HT1080 (cell line): ENCODE measurements at places on chromosomes 12 and 14. TPM values are rescaled to one million over a fixed set of nuclear protein-coding genes. Genes with fewer than 3 reads are reported as not detected.

- DNase-seq = peak; percentile 47
Observed at GRCh38 chr14:38138473-38139138, 69.1 kb upstream of the SSTR1 start.

DNA sequence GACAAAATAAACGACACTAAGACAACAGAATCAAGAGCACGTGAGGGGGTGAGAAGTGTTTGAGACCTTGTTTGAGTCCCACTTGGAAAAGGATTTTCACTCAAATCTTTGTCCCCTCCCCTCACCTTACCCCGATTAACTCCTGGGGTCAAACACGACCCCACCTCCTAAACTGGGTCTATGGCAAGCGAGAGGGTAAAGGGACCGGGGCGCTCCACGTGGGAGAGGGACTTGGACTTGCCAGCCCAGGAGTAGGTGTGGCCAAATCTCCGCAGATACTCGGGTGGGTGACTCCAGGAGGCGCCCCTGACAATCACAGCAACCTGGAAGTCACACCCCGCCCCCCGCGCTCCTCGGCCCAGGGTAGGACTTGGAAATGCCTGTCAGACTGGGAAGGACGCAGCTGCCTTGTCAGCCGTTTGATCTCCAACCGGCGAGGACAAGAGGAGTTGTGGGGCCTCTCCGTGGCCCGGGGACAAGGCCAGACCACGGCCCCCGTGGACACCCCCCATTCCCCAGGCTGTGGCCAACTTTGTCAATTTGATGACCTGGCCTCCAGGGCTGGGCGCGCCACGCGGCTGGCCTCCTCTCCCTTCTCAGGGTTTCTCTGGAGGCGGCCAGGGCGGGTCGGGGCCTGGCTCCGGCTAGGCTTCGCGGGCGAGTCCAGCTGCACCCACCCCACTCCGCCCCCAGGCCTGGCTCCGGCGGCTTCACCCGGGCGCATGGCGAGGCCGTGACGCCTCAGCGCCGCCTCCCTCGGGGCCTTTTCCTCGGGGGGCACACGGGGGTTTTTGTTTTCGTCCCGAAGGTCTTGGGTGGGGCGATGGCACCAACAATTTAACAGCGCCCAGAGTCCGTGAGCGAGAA, 1.1 kb upstream of the BCL11B start:
- DNase-seq = no peak

- DNase-seq = no peak
Observed at GRCh38 chr14:75426332-75427125, 1.3 kb upstream of the JDP2 start.

DNA sequence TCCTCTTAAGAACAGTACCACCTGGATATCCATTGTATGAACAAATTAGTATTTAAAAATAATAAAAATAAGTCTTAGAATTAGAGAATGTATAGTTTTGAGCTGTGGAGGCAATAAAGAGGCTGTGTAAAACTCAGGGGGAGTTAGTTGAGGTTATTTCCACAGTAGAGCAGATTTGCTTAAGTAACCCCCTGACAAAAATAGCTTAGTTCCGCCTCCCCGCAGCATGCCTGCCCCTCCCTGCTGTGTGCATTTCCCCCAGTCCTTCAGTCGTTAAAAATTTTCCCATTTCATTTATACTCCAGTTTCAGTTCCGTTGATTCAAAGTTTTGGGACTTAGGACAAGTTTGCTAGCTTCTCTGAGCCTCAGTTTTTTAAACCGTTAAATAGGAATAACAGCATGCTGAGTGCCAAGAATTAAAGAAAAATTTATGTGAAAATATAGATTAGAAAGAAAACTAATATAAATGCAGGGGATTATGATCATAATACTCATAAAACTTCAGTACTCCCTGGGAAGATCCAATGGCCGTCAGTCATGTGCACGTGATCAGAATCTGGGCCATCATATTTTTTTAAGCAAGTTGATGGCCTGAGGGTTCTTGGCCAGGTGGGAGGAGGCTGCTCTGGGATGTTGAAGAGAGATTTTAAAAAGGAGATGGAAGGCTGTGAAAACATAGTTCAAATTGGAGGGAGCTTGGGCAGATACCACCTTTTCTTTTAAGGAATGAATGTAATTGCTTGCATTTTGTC, 14.5 kb upstream of the SLC38A2 start:
- peak; percentile 61 for DNase-seq

DNA sequence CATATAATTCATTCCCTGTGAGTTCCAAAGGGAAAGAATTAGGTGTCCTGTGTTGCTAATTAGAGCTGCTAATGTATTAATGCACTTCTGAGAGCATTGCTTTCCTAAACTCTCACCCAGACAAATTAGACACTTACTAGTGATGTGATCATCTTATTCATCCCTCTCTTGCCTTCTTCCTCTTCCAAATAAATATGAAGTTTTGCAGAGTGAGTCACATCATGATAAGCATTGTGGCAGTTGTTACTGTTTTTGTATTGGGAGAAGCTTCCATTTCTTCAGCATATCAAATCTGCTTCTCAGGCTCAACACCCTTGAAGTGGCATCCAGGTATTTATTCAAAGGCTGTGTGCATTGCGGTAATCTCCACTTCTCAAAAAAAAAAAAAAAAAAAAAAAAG, 37.3 kb upstream of the E2F7 start:
- peak; percentile 90 for DNase-seq

- no peak for DNase-seq
Observed at GRCh38 chr14:96184737-96185136, 19.9 kb upstream of the BDKRB2 start.

- DNase-seq = no peak
Observed at GRCh38 chr12:93144109-93144508, 215.0 kb upstream of the EEA1 start.

DNA sequence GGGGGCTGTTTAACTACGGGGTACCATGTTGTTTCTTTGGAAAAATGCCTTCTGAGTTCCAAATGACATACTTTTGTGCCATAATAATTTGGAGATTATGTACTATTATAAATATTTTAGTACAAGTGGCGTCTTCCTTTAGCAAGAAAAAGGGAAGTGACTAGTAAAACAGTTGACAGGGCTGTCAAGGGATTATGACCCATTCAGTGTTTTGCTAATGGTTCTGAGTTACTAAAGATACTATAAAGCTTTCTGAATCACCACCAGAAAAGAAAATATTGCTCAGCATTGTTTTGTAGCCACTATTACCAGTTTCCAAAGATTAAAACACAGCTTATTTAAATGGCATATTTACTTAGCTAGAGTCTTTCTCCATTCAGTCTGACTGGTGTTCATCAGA, 334.9 kb downstream of the SNAPC1 start:
- no peak for DNase-seq

- DNase-seq = no peak
Observed at GRCh38 chr14:95024380-95024779, 132.9 kb downstream of the DICER1 start.

DNA sequence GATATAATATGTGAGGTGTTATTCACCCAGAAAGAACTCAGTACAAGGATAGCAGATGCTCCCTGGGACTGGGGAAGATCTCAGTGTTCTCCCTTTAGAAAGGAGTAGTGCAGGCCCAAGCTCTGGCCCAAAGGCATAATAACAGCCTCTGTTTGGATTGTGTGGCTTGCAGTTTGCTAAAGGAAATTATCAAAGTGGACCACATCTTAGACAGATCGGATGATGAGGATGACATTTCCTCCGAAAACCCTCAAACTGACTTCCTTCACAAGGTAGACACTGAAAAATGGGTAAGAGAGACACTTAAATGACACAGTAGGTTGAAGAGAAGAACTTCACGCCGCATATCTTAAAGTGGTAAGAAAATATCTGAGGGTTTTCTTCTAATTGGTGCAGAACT, 26.1 kb downstream of the SMCO2 start:
- DNase-seq = no peak

GRCh38 chr14:71086567-71086966, 179.3 kb downstream of the PCNX1 start:
- no peak for DNase-seq

DNA sequence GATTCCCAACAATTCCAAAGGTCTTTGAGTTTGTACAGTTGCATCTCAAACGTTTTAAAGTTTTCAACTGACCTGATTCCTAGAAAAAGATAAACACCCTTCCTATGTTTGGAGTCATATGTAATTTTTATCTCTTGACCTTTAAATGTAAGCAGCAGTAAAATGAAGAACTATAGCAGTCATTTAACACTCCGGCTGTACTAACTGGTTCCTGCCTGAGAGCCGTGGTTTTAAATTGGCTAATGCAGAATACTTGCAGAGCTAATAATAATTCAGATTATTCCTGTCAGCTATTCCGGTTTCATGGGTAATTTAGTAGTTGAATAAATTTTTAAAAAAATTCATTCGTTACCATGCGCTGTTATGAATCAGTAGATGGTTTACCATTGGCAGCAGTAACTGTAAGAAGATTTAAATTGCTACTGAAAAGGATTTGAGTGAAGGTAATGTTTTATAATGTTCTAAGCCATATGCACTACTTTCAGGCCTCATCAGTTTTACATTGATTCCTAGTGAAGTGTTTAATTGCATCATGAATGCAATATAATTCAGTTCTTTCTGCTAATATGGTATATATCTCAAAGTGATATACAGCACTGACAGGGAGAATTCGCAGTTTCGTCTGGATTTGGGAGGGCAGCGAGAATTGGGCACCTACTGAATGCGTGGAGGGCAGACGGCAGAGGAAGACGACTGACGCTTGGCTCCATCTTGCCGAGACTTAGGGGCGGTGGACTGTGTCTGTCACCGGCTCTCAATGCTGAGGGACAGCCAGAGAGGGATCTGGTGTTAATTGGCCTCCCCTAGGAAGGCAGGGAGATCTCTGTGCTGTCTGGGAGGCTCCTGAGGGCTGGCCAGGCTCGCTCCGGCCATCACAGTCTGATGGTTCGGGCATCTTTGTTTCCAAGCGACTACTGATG, 217.7 kb downstream of the PHETA1 start:
- DNase-seq = no peak

- DNase-seq = no peak
Observed at GRCh38 chr12:112559784-112560183, 141.0 kb downstream of the PTPN11 start.

GRCh38 chr14:52792097-52792415, 649 bp upstream of the GNPNAT1 start:
- DNase-seq = no peak

- peak; percentile 62 for DNase-seq
Observed at GRCh38 chr14:56271970-56272369, 153.8 kb downstream of the PELI2 start.

TEP1 gene
- total RNA-seq = 9.4 TPM in 2 replicates

SPSB2 gene
- total RNA-seq = 15.7 and 20.0 TPM in 2 replicates

HOXC9 gene
- 9.7 and 12.2 TPM in 2 replicates for total RNA-seq

ADGRD1 gene
- total RNA-seq = 0.03 TPM in 1 of 2 replicates, not detected in the other
